ENCODE measurements at places on chromosomes 4 and X.

DNA sequence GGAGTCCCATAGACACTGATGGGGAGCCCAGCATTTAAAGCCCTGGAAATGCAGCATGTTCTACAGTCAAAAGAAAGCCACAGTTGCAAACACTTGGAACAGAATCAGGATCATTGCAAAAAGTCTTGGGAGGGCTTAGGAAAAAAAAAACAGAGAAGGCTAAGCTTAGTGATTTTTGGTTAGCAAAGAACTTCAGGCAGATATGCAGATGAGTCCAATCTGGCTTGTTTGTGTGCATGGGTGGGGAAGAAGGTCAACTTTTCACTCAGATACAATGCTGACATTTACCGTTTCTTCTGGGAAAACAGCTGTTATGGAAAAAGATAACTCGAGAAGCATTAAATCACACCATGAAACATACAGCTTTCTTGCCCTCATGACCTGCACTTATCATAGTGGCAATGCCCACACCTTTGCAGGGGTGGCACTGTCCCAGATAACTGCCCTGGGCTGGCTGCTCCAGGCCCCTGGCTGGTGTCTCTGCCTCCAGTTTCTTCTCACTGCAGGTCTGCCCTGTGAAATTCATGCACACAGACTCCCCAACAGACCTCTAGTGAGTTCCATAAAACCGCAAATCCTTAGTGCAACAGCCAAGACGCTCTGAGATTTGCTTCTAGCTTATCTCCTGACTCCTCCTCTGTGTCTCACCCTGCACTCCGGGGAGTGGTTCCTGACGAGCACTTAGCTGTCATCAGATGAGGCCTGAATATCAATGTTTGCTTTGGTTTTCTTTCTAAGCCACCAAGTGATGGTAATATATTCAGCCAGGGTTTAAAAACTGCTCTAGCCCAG lies 99.2 kb downstream of the DRD5 start:
- DNase-seq, result no peak

GRCh38 chr4:8775751-8776355 lies 95.8 kb downstream of the HMX1 start:
- DNase-seq, result no peak

DNA sequence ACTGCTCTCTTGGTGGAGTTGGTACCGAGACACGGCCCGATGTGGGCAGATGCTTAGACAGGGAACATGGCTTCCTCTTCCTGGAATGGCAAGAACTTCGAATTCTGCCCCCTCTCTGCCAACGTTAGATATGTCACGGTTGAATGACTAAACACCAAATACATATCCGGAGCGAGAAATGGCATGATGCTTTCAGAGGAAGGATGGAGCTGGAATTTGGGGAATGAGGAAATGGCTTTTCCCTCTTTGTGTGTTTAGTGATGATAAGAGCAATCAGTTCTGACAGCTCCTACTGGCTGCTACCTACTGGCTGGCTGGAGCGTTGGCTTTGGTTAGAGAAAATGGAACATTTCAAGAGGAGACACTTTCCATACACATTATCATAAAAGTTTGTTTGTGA lies 140.0 kb downstream of the DHRSX start:
- DNase-seq, result no peak

DNA sequence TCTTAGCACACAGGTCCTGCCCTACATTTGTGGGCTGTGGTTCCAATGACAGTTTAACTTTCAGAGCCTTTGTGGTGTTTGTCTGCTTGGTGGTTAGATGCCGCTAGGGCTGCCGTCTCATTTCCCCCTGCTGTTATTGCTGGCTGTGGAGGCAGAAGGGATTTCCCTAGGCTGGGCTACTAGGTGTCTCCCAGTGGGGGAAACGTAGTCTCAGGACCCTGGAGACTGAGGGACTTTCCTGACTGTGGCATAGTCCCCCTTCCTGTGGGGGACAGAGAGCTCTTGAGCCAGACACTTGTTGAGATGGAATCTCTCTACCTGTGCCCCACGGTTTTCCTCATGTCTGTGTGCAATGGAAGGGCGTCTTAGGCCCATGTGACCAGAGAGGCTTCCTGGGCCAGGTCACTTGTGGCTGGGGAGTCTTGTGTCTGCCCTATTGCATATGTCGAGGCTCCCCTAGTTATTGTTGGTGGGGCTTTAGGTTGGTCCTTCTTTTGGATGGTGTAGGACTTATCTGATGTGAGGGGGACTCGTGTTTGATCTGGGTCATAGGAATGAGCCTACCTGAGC lies 68.2 kb downstream of the ARHGAP10 start:
- no peak for DNase-seq

GRCh38 chr4:39596971-39597370 lies 41.7 kb downstream of the SMIM14 start:
- DNase-seq, result no peak

GRCh38 chr4:147093206-147093605 lies 147.5 kb upstream of the TTC29 start:
- DNase-seq, result no peak

GRCh38 chr4:19739101-19739651 lies 512.5 kb upstream of the SLIT2 start:
- DNase-seq, result peak; percentile 72

DNA sequence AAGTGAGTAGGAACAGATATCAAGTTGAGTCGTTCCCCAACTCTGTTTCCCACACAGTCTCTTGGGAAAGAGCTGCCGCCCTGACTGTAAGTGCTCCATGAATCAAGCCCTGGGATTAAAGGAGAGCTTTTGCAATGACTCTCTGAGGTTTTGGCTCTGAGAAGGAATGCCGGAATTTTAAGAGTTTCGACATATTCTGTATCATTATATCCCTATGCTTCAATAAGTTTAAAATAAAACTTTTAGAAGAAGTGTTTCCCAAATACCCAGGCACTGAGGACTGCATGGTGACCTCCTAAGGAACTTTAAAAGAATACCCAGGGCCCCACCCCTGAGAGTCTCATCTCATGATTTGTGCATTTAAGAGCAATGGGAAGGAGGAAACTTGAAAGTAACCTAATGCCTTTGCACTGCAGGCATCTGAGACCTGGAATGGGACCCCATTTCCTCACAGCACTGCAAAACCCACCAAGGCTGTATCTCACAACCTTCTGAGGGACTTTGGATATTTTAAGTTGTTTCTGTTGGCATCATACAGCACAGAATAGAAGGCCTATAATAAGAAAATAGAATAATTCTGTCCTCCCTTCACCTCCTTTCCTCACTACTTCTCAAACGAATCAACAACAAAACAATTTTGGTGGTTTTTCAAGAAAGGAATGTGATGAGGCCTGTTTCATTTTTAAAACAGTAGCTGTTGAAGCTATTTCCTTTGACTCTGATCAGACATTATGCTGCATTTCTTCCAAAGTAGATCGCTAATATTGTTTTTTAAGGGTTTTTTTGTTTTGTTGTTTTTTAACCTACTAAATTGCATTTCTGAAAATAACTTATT lies 121.2 kb downstream of the GASK1B start:
- DNase-seq, result peak; percentile 6

GRCh38 chr4:25330905-25331808 lies 18.6 kb downstream of the ZCCHC4 start:
- no peak for DNase-seq

DNA sequence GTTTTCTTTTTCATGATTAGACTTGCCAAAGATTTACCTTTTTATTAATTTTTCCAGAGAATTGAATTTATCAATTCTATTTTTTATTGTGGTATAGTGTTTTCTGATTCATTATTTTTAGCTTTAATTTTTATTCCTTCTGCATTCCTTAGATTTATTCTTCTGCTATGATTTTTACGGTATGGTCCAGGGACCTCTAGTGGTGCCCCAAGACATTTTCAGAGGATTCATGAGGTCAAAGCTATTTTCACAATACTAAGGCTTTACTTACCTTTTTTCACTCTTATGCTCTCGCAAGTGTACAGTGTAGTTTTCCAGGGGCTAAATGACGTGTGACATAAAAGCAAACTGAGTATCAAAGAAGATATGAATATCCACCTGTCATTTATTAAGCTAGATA lies 8.0 kb downstream of the RADX start:
- DNase-seq, result no peak

- no peak for DNase-seq
Observed at GRCh38 chr4:111512081-111512783, 633.0 kb upstream of the FAM241A start.

GRCh38 chr4:90950385-90950841 lies 823.2 kb downstream of the CCSER1 start:
- DNase-seq, result no peak

GRCh38 chr4:156756118-156756517 lies 215.5 kb downstream of the PDGFC start:
- DNase-seq, result no peak

- no peak for DNase-seq
Observed at GRCh38 chr4:67158666-67159065, 386.6 kb downstream of the CENPC start.

DNA sequence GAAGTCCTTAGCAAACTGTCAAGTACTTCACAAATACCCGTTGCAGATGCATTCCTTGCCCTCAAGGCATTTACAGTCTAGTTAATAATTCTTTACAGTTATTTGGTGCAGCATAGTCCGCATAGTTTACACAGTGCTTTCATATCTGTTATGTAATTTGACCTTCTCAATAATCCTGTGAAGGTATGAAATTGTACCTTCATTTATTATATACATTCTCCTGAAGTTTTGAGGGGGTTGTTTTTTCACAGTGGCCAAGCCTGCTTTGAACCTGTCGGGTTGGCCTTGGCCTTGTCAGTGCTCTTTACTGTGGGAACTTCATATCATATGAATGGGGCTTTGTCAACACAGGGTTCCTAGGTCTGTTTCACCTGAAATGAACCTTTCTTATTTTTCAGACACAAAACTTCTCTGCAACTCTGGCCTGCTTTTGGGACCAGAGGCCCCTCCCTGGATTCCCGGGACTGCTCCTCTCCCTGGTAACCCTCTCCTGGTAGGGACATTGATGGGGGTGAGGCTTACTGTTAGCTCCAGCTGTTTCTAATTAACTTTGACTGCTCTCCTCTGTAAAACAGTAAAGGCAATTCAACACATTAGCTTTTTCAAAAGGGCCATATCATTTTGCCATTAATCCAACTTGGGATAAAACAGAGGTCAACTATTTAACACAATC lies 9.1 kb downstream of the IGFBP7 start:
- no peak for DNase-seq

DNA sequence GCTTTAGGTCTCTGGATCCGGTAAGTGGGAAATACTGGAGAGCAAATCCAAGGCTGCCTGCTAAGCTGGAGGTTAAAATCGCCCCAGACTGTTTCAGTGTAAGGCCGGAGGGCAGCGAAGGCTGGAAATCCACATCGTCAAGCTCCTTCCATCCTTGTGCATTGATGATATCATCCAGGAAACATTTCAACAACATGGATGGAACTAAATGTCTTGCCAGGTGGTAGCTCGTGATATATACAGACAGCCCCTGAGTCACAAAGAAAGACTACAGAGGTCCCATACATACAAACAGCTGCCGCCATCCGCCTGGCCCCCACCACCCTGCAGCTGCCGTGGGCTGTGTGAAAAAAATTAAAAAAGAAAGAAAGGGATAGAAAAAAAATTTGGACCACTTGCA lies 148.9 kb upstream of the RBPJ start:
- DNase-seq, result peak; percentile 42

- no peak for DNase-seq
Observed at GRCh38 chr4:134243742-134244713, 42.4 kb upstream of the PABPC4L start.

GRCh38 chr4:54172156-54172555 lies 56.9 kb upstream of the PDGFRA start:
- no peak for DNase-seq

GRCh38 chr4:186939766-186940165 lies 216.1 kb upstream of the FAT1 start:
- no peak for DNase-seq

DNA sequence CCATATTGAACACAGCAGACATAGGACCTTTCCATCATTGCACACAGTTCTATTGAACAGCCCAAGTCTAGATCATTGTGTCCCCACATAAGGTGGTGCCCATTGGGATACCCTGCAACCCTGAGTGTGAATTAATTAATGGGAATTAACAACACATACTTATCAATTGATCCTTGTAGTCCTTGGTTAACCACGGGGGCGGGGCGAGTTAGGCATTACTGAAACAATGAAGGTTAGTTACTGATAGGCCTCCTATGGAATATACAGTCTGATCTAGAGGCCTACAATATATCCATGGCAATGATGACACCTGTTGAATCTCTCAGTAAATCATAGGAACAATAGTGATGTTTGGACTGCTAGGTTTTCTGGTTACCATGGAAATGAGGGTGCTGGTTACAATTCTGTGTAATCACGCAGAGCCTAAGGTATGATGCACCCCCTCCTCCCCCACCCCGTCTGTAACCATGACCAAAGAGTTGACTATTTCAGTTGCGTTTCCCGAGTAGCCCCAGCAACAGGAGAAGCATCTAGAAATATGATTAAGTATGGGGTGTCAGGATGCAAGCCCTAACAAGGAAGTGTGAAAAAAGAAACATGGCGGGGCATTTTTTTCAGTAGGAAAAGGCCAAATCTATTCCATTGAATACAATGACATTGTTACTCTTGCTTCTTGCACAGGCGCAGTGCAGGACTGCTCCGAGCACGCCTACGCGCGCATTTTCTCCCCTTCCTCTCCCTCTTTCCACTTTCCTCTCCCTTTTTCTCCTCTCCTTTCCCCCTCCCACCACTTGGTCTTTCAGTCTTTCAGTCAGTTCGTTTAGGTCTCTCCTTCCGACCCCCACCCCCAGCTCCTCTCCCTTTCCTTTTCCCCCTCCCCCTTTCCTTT lies 677 bp upstream of the NONO start:
- DNase-seq, result no peak

DNA sequence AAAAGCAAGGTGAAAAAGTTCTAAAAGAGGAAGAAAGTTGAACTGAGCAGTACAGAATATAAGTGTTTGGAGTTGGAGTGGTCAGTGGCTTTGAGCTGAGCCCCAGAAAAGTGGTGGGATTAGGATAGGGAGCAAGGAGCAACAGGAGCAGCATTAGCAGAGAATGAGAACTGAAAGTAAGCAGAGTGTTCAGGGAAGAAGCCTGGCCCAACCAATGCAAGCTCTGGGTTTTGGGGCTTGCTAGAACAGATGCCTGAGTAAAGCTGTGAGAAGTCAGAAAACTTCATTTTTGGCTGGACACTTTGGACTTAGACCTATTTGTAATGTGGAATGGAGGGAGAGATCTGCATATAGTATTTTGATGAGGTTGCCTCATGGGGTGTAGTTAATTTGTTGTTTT lies 17.8 kb downstream of the JADE1 start:
- no peak for DNase-seq

DNA sequence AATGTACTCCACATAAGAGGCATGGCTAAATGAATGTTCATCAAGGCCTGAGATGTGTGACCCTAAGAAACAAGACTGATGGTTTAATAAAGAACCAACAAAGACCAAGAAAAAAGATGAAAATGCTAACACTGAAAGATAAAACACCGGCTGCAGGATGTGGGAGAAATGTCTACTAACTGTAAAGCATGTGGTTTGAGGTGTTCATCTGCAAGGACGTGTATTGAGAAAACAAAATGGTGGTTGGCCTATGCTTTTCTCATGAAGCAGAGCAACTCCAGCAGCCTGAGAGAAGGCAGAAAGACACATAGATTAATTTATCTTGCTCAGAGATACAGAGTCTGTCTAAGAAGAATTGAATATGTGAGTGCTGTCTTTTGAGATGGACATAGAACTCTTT lies 109.3 kb downstream of the KDR start:
- DNase-seq, result no peak

Measured in brain pericyte (primary cell).